ENCODE measurements at places on chromosomes 1 and 21.

GRCh38 chr1:223186800-223187199, 43.8 kb upstream of the TLR5 start:
- DNase-seq = no peak

- no peak for DNase-seq
Measured at GRCh38 chr1:3910049-3910731, 10.1 kb upstream of the C1orf174 start.

DNA sequence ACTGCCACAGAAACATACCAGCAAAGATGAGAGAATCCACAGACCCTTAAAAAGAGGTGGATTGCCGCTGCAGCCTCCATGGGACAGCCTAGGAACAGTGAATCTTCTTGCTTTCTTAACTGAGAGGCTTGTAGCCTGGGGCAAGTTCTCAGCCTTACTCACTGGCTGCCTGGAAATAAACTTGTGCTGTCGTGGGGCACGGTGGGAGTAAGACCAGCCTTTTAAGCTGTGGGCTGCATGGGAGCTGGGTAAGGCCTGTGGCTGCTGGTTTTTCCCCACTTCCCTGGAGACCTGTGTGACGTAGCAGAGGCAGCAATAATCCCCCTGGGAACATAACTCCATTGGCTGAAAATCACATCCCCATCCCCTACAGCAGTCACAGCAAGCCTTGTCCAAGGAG, 30.8 kb downstream of the CD2 start:
- no peak for DNase-seq

DNA sequence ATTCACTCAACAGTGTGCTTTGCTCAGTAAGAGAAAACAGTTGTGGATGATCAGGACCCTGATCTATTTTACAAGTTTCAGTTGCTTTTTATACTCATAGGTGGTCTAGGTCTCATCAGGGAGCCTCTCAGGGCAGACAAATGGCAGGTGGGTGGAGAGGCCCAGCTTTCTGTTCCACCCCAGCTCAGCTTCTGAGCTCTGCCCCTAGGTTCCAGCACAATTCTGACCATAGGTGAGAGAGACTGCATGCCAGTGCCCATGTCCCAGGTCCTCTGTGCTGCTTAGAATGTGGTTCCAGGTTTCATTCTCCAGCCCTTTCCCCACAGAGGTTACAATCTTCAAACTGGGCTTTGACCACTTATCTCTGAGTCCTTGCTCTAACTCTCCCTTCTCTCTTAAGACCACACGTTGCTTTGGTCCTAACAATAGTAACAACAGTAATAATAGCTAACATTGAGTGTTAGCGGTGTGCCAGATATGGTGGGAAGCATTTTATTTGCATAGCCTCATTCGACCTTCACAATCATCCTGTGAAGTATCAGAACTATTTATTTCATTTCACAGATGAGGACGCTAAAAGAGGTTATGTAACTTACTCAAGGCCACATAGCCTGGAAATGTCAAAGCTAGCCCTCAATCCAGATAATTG, 19.6 kb upstream of the DUSP10 start:
- no peak for DNase-seq

DNA sequence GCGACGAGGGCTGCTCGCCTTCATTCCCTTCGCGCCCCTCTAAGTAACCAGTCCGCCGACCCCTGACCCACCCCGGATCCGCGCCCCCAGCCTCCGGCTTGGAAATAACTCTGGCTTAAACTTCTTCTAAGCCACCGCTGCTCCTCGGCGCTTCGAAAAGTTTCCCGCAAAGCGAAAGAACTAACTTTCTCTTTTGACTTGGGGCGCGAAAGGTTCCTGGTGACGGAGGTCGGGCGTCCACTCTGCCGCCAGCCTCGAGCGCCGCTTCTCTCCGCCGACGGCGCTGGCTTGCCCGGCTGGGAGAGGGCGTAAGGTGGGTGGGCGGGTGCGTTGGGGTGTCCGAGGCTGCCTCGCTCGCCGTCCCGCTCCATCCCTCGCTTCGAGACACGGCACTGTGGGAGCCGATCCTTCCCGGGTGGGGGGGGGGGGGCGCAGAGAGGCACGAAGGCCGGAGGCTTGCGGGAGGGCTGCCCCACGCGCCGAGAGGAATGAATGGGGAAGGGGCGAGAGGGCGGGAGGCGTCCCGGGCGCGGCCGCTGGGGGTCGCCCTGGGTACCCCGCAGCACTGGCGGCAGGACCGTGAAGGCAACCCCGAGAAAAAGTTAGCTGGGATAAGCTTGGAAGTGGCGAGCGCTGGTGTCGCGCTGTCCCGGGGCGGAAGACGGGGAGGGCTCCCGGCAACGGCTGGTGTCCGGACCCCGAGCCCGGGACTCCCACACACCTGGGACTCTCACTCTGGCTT, 569 bp downstream of the ATF3 start:
- peak; percentile 78 for DNase-seq

DNA sequence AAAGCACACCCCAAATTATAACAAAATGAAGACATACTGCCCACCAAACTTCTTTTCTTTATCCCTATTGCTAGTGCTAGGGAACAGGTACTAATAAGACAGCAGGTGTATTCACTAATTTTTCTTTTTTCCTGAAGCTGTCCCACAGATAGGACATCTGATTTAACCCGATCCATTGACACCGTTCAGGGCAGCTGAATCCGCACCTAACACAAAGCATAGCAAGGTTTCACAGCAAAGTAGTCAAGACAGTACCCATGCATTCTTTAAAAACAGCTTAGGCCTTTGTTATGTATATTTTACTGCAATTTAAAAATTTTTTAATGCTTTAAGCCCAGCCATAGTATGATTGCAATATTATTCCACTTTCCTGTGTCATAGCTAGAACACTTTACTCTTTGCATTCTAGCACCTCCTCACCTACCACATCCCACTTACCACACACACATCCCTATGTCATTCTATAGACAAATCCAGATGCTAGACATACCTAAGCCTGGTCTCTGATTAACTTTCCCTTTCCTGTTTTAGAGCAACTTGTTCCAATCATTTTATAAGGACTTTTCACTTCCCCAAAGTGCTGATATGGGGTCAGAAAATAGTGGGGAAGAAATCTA, 40.4 kb downstream of the GATAD2B start:
- no peak for DNase-seq

DNA sequence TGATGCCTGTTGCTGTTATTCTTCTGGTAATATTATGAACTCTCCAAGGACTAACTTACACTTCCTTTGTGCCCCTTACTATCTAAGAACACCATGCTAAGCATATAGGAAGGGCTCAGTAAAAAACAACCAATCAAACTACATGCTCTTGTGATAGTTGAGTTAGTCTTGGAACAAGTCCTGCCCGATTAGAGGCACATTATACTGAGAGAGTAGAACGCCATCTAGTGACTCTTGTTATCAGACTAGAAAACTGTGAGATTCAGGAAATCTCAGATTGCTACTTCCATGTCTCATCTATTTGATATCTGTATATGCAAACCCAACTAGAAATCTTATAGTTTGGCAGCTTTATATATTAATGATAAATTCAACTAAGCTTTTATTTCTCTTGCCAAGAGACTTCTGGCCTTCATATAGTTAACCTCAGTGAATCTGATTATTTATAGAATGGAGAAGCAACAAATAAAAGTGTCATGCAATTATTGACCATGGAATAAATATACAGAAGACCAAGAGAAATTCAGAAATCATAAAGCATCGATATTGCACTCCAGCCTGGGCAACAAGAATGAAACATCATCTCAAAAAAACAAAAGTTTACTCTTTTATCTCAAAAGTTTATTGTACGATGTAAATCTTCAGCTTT, 7.8 kb upstream of the SRRM1 start:
- DNase-seq = no peak

GRCh38 chr21:44874497-44875315, 1.2 kb upstream of the PTTG1IP start:
- DNase-seq = peak; percentile 77

- no peak for DNase-seq
Measured at GRCh38 chr1:50163680-50164079, 55.0 kb downstream of the ELAVL4 start.

GRCh38 chr1:201346337-201346939, 31.0 kb downstream of the TNNT2 start:
- DNase-seq = no peak

DNA sequence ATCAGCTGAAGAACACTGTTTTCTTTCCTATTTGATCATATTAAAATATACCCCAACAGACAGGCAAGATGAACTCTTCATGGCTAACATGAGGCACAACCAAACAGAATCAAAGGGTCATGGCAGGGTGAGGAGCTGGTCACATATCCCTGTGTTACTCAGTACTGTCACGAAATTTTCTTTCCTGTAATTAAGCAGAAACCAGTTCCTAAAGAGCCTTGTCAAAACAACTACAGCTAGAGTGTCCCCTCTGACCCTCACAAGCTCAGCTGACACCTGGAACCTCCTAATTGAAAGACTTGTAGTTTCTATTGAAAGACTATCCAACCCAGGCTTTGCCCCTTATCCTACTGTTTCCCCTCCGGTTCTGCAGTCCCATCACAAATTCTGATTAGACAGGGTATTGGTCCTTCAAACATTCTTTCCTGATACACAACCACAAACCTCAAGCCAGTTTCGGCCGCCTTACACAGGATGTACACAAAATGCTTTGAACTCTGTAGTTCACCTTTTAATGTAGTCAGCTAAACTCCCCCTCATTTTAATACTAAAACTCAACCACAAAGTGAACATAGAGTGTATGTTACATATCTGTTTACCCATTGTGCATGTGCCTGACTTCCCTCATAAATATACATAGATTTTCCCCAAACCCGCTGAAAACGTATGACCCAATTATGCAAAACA, 651.9 kb downstream of the MRPL39 start:
- no peak for DNase-seq

GRCh38 chr1:7513081-7513480, 258.0 kb upstream of the VAMP3 start:
- no peak for DNase-seq

- DNase-seq = no peak
Measured at GRCh38 chr1:184854036-184854435, 99.4 kb upstream of the EDEM3 start.

- DNase-seq = no peak
Measured at GRCh38 chr1:226360106-226360746, 47.7 kb downstream of the PARP1 start.

GRCh38 chr21:41766883-41767605, at the start of gene RIPK4:
Gene RIPK4 (minus strand): TSS chr21:41767052. CDS start chr21:41767041, 11 bp downstream.
- peak; percentile 79 for DNase-seq

DNA sequence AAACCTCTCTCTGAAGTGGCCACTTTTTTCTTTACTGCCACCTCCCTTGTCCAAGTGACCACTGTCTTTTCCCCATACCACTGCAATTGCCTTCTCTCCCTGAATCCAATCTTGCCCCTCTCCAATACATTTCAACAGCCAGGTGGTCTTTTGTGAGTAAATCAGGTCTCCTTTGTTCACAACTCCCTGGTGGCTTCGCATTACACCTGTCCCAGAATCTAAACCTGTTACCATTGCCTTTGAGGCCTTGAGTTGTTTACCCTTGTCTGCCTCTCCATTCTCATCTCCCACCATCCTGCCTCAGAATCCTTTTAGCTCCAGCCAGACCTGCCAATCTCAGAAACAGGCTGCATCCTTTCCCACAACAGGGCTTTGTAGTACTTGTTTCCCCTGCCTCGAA, 21.8 kb upstream of the DYNLT5 start:
- no peak for DNase-seq

DNA sequence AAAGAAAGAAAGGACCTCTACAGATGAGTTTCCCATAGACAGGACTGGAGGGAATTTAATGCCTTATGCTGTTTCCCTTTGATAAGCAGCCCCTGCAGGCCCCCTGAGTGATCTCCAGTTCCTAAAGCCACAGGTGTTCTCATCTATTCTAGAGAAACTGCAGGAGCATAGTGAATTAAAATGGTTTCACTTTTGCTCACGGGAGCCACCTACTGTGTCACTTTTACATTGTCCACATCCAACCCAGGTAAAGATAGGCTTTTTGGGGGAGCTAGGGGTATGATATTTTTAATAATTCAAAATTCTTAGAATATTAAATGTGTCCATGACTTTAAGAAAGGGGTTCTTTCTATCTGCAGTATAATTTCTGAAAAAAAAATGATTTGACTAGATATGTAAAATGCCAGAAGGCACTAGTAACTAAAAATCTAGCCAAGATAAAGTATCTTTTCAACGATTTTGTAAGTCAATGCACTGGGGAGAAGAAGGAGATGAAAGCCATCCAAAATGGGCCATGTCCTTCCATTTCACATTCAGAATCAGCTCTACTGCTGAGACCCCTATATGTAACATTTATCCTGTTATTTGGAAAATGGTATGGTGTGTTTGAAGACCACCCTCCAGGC, 267.3 kb upstream of the DUSP10 start:
- DNase-seq = peak; percentile 58

- no peak for DNase-seq
Measured at GRCh38 chr1:159594625-159595405, 7.2 kb downstream of the APCS start.

- DNase-seq = no peak
Measured at GRCh38 chr1:17676387-17677060, 78.6 kb upstream of the ACTL8 start.

DNA sequence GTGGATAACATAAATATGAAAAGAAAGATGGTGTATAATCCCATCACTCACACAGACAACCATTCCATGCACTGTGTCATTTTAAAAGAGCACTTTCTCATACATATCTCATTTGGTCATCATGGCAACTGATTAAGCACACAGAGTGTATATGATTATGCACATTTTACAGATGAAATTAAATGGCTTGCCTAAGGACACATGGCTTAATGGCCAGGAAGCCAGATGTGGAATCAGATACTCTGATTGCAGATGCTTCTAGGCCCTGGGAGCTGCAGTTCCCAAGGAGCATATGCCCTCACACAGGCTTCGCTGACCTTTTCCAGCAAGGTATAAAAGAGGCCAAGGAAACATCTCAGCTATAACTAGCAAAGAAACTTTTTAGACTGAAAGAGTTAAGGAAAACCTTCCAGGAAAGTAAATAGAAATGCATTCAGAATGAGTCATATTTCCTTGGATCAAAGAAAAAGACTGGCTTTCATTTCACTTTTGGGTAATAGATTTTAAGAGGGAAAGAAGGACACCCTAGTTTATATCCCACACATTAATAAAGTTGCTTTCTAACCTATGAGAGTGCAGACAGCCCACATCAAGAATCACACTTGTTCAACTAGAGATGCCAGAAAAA, 19.6 kb upstream of the FAM89A start:
- DNase-seq = no peak

- DNase-seq = no peak
Measured at GRCh38 chr1:160077486-160077885, 3.9 kb upstream of the KCNJ9 start.

GRCh38 chr1:229342656-229343569, at the start of gene CCSAP:
Gene CCSAP (minus strand): TSS chr1:229343047. CDS start chr1:229342465, 582 bp downstream.
- peak; percentile 80 for DNase-seq

Measured in activated CD8-positive, alpha-beta memory T cell treated with anti-CD3 and anti-CD28 coated beads for 24 hours (primary cell).